Kidney epithelial cell (primary cell): ENCODE measurements at places on chromosomes 11 and 22. TPM values are rescaled to one million over a fixed set of nuclear protein-coding genes. Genes with fewer than 3 reads are reported as not detected.
A peak's percentile ranks its signal among the peaks of the same experiment; 100 is the strongest.

Gene BUD13
- 11.4 and 12.1 TPM in 2 replicates for total RNA-seq

Gene MPZL2
- total RNA-seq: 12.1 and 13.1 TPM in 2 replicates

Gene EHF
- total RNA-seq: 45.8 and 47.3 TPM in 2 replicates

Gene OR56A1
- total RNA-seq: not detected in 2 replicates

Gene APOC3
- total RNA-seq: not detected in 2 replicates

Gene OR5AP2
- total RNA-seq: not detected in 2 replicates

Gene P2RX6
- 0.27 TPM in 1 of 2 replicates, not detected in the other for total RNA-seq

Gene SCO2
- 2.3 and 5.7 TPM in 2 replicates for total RNA-seq

Gene LMO2
- total RNA-seq: 0.82 and 2.5 TPM in 2 replicates

Gene C11orf87
- total RNA-seq: not detected in 2 replicates

Gene SYT8
- 0.17 TPM in 1 of 2 replicates, not detected in the other for total RNA-seq

DNA sequence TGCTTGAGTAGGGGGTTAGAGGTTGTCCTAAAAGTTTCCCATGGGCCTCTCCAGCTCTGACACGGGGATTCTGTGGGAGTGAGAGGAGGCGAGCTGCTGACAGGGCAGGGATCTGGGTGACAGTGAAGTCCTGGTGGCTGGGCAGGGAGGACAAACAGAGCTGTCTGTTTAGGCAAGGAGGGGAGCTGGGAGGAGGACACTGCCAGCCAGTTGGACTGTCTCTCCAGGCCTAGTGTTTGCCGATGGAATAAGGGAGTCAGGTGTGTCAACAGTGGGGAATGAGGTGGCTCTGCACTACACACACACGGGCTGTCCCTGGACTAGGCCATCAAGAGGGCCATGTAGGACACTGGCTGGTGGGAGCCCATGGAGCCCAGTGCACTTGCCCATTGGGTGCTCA is 20.6 kb upstream of the SYT7 start:
- no peak for DNase-seq

- DNase-seq: peak; percentile 64
These were observed 64.0 kb downstream of the SCN3B start for GRCh38 chr11:123590296-123590912.

GRCh38 chr11:18191376-18191775 is 18.7 kb downstream of the MRGPRX4 start:
- DNase-seq: no peak

GRCh38 chr11:105823495-105824033 is 198.5 kb downstream of the MSANTD4 start:
- no peak for DNase-seq

GRCh38 chr11:92735039-92735438 is 234.4 kb upstream of the MTNR1B start:
- no peak for DNase-seq

GRCh38 chr11:118353084-118353710 is 6.2 kb upstream of the UBE4A start:
- no peak for DNase-seq

DNA sequence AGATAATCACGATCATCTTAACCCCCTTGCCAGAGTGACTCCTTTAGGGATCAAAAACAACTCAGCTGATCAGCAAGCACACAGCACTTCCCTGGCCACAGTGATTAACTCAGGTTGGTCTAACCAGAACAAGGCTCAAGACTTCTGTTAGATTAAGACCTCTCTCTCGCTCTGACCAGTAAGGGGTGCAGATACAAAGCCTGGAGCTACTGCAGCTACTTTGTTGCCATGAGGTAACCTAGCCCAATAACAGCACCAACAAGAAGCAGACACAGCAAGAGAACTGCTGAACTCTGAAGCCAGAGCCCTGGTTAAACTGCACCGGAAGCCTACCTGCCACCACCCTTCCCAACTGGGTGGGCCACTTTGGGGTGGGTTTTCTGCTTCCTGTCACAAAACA is 42.0 kb downstream of the LINC01488 start:
- DNase-seq: no peak

DNA sequence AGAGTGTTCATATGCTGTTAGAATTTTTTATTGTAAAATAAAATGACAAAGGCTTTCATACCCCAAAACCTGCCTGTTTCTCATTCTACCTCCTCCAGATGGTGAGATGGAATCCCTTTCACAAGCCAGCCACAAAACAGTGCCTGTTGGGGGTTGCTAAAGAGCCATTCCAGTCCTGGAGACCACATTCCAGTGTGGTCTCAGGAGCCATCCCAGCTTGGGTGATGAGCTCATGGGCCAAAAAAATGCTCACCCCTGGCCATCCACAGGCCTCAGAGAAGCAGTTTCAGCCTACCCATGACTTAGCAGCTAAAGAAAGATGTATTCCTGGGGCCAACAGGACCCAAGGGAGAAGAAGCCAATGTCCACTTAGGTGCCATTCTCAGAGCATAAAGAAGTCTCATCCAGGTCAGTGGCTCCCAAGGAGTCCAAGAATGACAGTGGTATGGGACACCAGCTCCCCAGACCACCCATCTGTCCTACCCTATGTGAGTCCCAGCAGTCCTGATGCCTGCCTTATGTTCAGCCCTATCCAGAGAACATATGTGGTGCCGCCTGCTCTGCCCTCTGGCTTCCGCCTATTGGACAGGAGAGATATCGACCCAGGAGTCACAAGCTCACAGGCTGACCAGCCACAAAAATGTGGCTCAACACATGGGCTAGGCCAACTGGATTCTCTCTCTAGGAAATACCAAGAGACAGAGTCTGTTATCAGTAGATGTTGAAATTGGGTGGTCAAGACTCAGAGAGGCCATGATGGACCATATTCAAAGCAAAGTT is 26.4 kb downstream of the C11orf91 start:
- no peak for DNase-seq

GRCh38 chr22:33743756-33744155 is 176.5 kb downstream of the LARGE1 start:
- DNase-seq: no peak

GRCh38 chr11:11532574-11532973 is 89.2 kb downstream of the GALNT18 start:
- no peak for DNase-seq

DNA sequence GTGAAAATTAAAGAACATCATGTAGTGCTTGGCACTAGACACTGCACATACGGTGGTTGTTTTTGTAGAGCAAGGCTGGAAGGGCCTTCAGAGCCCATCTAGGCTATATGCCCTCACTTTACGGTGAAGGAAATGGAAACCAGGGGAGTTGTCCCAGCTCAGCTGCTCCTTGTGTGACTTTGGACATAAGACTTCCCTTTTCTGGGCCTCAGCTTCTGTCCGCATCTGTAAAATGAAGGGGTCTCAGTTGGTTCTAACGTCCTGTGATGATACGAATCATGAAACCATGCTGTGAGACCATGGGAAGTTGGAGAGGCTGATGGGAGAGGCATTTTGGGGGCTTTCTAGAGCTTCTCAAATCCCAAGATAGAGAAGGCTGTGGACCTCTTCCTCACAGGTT is 4.7 kb downstream of the KCNE3 start:
- DNase-seq: no peak

DNA sequence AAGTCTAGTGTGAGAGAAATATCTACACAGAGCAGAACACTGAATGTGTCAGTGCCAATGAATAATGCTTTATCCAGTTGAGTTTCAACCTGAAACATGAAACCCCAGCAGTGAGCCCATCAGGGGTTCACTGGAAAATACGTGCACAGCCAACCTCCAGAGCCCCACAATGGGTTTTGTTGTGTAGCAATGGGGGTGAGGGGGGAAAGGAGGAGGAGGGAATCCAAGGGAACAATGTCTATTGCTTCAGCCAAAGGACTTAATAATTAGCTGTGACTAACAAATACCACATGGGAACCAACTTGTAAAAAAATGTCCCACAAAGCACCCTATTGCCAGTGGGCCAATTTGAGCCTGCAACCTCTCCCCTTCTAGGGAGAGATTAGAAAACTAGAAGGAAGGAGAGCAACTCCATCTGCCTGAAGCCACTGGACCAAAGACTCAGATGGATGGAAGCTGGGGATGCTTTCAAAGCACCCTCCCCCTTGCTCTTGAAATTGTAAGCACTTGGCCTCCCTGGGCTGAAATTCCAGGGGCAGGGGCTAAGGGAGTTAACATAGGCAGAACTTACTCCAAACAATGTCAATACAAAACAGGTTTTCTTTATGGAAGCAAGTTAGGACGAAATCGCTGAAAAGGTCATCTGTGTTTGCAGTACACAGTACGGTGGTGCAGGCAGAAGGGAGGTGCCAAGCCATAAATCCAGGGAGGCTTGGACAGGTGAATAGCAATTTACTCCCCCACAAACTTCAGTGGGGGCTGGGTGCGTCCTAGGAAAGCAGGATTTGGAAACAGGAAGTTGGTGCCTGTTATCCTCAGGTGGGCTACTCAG is 99.8 kb downstream of the ARL14EP start:
- no peak for DNase-seq

DNA sequence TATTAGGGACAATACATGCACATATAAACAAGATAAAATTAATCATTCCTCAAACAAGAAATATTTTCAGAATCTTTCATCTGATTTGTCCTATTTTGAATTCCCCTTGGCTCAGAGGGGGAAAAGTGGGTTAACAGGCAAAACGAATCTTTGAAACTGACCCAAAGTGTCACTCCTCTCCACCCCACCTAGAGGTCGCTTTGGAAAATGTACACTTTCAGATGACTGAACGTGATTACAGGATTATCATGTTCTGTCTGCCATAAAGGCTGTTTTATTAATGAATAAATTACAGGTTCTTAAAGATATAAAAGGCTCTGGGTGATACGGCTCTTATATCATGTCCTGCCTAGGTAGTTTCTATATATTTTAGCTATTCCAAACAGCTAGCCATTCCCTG is 1735.0 kb downstream of the LRRC4C start:
- DNase-seq: no peak

DNA sequence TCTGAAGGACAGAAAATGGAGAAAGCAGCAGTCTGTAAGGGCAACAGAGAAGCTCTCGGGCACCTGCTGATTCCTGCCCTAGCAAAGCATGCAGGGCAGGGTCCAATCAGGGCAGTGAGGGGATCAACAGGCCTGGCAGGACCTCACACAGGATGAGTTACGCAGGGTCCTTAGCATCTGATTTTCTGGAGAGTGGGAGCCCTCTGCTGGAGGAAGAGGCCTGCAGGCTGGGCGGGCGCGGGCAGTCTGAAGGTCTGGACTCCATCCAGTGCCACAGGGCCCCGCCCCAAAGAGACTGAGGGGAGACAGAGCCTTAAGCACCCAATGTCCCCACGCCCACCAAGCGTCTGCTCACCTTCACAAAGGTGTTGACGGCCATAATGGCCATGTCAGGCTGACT is 28.9 kb downstream of the AP1B1 start:
- DNase-seq: no peak

GRCh38 chr11:59302991-59303390 is 55.7 kb upstream of the OR5AN1 start:
- no peak for DNase-seq
